ENCODE measurements at places on chromosomes 7 and 10.

- DNase-seq: no peak
Observed at GRCh38 chr7:27871866-27872265, 131.9 kb downstream of the TAX1BP1 start.

DNA sequence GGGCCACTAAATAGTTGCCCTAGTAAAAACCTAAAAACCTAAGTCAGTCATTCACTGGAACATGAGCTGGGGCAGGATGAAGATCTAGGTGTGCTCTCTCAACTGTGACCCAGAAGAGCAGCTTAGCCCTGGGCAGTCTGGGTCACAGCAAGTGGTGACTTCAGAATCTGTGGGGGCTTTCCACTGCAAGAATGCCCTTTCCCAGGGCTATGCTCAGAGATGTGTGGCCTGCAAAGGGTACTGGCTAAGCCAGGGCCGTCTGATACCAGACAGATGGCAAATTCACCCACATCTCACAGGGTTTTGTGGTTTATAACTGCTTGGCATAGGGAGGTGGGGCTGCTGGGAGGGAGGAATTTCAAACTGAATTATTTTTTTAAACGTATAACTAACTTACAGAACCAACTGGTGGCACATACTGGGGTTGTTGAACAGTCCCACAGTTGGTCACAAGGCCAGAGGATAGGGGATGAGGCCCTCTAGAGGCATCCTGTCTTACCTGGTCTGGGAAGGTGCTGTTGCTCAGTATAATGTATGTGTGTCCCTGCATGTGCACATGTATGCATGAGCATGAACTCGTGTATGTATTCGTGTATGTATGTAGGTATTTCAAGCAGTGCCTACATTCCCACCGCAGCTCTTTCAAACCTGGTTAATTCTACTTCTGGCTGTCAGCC lies 63.2 kb downstream of the PRPF18 start:
- no peak for DNase-seq

DNA sequence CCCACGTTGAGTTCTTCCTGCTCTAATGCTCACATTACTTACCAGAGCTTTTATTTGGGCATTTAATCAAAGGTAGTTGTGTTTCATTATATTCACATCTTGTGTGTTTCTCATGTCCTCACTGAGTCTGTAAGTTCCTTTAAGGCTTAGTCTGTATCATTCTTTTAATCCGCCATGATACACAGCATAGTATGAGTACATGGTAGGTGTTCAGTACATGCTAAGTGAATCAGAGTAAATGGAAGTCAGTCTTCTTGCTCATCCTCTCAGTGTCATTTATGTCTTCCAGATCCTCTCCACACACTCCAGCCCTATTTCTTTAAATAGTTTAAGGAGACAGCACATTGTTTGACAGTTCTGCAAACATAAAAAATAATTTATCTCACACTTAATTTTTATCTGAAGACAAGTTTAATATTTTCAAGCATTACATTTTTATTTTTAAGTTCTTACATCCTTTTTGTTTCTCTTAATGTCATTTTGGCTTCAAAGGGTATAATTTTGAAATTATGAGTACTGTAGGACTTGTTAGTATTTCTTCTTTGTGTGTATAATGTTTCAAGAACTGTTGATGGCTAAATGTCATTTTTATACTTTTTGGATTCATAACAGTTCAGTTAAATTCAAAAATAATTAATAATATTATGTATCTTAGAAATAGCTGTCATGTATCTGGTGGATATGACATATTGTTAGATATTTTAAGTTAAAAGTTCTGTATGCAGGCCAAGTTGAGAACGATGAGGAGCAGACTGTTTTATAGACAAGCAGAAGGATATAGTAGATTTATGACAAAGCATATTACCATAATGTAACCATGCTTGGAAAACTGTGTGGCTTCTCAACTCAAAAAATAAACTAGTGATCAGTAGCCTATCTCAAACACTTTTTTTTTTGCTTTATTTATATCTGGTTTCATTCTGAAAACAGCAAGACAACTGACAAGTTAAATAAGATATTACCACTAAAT lies 342.7 kb downstream of the LRMDA start:
- no peak for DNase-seq

GRCh38 chr10:96752375-96752774 lies 32.1 kb upstream of the PIK3AP1 start:
- DNase-seq: no peak

DNA sequence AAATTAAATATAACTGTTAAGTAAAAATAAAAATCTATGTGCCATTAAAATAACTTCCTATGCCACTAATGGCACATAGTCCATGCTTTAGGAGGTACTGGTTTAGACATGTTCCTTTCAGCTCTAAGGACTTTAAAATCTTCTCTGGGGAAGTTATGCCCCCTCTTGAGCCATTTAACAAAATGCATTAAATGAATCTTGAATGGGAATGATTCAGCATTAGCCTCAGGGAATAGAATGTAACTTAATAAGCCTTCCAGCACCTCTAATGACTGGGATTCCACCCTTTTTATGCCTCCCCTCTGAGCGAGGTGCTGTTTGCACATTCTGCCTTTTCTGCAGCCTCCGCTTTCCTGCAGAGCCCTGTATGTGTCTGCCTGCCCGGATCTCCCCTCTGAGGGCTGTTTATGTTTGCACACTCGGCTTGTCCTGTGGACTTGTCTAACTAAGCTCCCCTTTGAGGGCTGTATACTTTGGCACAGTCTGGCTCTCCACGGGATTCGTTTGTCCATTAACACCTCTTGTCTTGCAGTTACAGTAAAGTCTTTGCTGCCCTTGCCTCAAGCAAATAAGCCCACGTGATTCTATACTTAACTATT lies 108.4 kb upstream of the HPS1 start:
- no peak for DNase-seq

DNA sequence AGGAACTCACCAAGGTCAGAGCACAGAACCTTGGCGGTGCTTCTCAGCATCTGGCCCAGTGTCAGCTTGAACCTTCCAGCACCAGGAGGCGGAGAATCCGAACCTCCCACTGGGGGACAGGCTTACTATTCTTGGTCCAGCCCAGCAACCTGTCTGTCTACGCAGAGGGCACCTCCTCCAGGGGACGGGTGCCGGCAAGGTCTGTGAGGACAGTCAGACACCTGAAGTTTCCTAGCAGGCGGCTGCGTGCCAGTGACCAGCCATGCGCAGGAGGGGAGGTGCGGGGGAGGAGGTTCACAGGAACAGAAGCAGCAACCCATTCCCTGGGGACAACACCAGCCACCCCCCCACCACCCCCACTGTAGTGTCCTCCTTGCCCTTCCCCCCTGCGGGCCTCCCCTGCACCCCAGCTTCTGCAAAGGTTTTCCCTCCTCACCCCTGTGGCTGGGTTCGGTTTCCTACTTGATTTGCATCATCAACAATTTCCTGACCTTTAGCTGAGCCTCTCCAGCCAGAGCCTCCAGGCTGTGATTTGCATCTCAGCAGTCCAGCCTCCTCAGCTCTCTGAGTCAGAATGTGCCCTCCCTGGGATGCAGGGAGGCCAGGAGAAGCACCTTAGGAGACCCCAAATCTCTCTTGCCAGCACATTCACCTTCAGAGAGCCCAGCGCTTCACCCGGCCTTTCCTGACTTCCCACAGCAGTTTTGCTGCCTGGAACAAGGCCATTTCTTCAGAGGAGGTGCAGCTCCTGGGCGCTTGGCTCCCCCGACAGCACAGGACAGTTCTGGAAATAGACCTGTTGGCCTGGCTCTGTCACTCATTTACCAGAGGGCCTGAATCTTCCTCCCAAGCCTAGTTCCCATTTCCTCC lies 107.5 kb upstream of the NPS start:
- DNase-seq: no peak

DNA sequence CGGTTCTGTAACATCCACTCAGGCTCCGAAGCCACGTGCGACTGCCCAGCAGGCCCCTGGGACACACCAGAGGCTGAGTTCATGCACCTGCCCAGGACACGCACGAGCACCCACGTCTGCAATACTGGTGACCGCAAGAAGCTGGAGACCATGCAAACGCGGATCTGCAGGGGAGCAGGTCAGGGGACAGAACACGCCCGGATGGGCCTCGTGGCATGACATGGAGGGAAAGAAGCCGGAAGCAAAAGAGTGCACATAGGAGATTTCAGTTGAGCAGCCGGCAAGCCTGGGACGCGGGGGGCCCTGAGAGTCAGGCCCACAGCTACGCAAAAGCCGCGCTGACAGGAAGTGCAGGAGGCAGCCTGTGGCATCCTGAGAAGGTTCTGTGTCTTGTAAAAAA lies 73.7 kb downstream of the FOXL3 start:
- no peak for DNase-seq

DNA sequence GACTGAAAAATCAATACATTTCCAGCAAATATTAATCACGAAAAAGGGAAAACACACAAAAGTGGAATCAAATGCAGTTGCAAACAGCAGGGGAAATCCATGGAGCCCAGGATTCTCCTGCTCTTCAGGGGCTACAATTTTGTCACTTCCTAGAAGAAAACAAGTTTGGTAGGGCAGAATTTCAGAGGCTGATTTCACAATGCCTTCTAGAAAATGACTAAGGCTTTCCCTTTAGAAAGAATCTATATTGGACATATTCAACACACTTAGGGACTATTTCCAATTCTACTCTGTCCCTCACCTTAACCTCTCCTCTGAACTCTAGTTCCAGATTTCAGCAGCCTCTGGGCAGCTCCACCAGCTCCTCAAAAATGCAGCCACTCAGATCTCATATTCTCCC lies 111.3 kb downstream of the HECTD2 start:
- DNase-seq: no peak

DNA sequence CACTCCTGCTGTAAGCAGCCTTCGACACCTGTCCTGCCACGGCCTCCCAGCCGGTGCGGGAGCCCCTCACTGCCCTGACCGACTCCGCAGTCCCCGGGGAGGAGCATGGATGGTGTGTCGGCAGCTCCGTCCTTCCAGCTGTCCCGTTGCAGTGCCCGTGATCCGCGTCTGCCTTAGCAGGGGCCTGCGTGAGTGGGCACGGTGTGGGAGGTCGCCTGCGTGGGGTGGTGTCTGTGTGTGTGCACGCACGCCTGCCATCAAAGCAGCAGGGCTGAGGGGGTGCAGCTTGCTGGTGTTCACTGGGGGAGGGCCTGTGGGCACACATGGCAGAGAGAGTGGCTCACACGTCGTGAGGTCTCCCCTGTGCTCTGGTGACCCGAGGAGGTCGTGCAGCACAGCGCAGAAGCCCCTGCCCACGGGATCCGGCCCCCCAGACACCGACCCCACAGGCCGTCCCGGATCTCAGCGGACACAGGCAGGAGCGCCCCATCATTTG lies 10.3 kb downstream of the MAFK start:
- no peak for DNase-seq

DNA sequence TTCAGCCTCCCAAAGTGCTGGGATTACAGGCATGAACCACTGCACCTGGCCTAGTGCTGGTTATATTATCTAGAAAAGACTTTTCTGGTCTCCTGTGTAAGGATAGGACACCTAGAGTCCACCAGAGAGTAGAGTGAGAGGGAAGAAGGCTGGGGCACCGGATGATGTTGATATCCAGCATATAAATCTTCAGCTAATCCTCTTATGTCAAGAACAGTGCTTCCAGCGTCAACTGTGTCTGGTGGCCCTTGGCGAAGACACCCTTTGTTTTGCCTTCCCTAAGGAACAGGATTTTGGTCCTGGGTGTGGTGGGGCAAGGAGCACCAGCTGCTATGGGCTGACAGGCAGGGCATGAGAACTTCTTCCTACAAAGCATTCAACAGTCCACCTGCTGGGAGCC lies 16.3 kb upstream of the INMT start:
- no peak for DNase-seq

GRCh38 chr7:151611041-151611440 lies 91.3 kb upstream of the RHEB start:
- DNase-seq: no peak

GRCh38 chr10:129418496-129419225 lies 48.4 kb upstream of the MGMT start:
- DNase-seq: no peak

DNA sequence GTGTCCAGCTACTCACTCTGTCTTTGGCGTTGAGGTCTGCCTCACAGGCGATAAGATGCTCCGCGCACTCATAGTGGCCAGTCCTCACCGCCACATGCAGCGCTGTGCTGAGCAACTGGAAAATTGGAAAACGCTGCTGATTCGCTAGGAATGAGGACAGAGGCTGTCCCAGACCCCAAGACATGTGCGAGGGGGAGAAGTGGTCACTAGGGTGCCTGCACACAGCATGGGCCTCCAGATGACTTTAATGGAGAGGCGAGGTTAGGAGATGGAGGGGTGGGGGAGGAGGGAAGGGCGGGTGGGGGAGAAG lies 5.2 kb downstream of the ANKRD1 start:
- DNase-seq: no peak
